ENCODE measurements at places on chromosomes 2 and 18. TPM values are rescaled to one million over a fixed set of nuclear protein-coding genes. Genes with fewer than 3 reads are reported as not detected.

The PRKD3 gene
- 20.4 TPM for total RNA-seq

DNA sequence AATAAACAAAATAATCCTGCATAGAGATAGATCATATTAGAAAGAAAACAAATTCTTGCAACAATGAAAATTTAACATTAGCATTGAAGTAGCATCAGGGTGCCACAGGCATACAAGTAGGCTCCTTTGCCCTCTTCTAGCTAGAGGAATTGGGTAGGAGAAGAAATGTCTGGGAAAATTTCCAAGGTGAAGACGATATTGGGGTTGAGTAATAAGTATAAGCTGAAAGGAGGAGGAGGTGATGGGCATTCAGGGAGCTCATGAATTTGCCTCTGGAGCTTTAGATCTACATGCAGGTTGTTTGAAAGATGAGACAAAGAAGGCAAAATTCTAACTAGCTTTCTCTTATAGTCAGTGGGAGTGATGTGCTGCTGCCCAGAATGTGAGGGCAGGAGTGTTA lies 504.9 kb downstream of the CCDC85A start:
- DNase-seq: no peak

DNA sequence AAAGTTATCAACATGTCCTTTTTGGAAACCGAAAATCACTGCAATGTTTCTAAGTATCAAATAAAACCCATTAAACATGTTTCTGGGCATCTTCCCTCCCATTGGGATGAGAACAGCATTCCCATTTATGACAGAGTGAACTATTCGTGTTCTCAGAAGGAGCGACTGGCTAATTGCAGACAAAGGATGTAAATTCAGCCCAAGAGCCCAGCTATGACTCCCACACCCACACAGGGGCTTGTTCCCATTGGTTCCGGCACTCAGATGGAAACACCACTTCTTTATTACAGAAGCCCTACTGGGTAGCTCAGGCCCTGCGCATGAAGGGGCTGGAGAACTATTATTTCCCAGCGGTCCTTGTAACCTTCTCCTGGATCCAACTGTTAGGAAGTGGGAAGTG lies 16.6 kb upstream of the NPAS2 start:
- DNase-seq: no peak

The SEC11C gene
- total RNA-seq: 15.7 TPM

GRCh38 chr2:132593171-132593570 lies 76.8 kb downstream of the LYPD1 start:
- no peak for DNase-seq

DNA sequence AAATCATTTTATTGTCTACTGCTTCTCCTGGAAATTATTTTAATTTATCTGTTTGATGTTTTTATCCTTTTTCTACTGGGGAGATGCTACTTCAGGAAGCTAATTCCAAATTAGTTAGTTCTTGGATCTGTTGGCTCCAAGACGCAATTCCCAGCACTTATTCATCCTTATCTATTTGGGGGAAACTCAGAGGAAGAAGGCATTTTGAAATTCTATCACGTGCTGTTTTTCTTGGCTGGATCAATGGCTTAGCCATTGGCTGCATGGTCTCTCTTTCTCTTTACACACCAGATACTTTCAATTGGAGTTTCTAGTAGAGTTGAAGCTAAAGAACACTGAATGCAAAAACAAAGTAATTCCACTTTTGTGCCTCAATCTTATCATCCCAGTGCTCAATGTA lies 98.3 kb downstream of the RAPGEF4 start:
- no peak for DNase-seq

DNA sequence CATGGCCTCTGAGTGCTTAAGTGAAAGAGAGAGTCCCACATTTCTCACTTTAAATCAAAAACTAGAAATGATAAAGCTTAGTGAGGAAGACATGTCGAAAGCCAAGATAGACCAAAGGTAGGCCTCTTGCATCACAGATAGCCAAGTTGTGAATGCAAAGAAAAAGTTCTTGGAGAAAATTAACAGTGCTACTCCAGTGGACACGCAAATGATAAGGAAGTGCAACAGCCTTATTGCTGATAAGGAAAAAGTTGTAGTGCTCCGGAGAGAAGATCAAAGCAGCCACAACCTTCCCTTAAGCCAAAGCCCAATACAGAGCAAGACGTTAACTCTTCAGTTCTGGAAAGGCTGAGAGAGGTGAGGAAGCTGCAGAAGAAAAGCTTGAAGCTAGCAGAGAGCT lies 32.1 kb downstream of the PSMD1 start:
- DNase-seq: no peak

The TMEM198 gene
- total RNA-seq: 17.6 TPM

The TRIB2 gene
- total RNA-seq: 14.6 TPM

The NPHP1 gene
- not detected for total RNA-seq

The ASPRV1 gene
- total RNA-seq: 2.4 TPM

GRCh38 chr18:50128506-50129271 lies 66.3 kb downstream of the MYO5B start:
- no peak for DNase-seq

DNA sequence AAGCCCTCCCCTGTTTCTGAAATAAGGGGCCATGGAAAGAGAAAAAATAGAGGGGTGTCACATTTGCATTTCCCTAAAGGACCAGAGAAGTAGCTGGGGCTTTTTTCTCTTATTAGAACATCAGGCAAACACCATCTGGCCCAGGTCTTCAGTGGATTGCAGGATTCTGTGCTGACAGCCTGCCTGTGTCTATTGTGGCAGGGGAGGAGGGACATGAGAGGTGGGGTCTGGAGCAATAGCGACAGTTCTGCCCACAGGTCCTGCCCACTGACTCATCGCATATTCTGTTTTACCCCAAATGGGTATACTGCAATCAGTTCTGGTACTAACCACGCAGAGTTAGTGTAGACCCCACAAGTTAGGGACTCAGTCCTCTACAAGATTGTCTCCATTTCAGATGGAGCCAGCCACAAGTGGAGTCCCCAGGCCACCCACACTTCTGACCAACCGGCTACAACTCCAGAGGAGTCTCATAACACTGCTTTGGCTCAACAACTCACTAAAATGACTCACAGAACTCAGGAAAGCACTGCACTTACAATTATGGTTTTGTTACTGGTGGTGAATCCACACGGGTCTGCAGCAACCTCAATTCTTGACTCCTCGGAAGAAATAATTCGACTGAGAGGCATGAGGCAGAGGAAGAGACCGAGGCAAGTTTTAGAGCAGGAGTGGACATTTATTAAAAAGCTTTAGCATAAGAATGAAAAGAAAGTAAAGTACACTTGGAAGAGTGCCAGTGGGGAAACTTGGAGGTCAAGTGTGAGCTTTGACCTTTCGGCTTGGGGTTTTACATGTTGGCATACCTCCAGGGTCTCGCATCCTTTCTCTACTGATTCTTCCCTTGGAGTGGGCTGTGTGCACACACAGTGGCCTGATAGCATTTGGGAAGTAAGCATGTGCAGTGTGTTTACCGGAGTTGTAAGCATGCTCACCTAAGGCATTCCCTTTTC lies 146.4 kb upstream of the SPATS2L start:
- DNase-seq: no peak

DNA sequence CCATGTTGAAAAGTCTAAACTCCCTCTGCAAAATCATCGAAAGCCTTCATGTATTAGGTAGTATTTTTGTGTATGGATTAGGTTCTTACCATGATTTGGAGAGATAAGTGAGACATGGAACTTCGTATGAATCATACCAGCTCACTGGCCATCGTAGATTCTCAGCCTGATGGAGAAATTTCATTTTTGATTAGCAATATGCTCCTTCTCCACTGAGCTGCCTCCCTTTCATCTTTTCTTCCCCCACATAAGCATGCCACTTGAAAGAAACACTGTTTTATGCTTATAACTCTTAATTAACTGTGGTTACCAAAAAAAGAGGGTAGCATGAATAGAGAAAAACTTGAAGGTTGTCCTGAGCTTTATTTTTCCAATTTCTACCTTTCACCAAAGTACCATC lies 111.9 kb downstream of the NCK2 start:
- no peak for DNase-seq

DNA sequence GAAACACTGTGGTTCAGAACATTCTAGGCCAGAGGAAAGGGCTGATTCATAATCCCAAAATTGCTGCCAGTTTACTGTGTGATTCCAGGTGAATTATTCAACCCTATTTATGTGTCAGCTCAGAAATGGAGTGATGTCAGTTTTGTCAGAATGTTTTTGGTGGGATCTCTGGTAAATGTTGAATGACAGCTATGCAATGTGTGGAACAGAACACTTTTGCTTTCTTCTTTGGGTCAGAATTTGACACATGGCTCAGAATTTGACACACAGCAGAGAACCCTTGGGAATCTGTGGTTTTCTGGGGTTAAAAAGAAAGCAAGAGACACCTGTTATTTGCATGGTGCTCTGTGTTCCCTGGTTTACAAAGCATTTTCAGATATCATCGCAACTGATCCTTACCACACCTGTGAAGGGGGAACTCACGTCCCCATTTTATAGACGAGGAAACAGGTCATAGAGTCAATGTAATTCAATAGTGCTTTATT lies 1.6 kb upstream of the MTA3 start:
- DNase-seq: no peak

- DNase-seq: no peak
These were observed 35.2 kb downstream of the OTOF start for GRCh38 chr2:26442707-26443106.

DNA sequence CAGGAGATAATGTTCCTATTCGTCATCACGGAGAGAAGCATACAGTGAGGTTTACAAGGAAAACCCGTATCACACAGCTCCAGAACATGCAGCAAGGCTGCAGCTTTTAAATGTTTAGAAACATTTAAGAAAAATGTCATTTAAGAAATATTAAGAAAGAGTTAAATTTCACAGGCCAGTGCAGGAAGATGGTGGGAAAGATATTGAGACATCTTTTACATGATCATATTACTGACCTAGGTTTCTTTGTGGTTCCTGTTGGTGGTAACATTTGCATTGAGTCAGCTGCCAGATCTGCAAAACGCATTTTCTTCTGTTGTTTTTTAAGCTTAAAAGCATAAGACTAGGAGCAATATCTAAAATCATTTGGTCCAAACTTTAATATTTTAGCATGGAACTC lies 44.9 kb downstream of the CPO start:
- DNase-seq: no peak

DNA sequence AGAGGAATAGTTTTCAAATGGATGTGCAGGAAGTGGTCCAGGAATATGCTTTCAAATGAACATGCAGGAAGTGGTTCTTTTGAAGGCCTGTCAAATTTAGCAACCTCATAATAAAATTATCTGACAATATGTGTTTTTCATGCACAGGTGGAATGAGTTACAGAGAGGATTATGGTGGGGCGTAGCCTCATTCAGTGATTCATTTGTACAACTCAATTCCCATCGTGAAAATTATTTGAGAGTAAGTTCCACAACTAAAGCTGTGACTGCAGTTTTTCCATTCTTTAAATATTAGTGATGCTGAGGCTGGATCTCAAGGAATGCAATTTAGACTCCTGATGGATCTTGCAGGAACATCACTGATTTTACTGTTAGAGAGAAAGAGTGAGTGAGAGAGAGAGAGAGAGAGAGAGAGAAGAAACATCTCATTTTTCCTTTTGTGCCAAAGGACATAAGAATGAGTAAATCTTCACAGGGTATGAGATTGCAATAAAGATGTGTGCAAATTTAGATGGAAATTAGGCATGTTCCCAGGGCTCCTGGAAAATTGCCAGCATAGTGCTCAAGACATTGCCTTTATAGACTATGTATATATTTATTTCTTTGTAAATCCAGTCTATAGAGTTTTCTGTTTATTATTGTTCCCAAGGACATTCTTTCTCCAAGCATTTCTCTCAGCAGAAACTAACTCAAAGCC lies 394.9 kb upstream of the ZEB2 start:
- DNase-seq: no peak

- no peak for DNase-seq
These were observed 44.2 kb upstream of the FZD5 start for GRCh38 chr2:207813942-207814341.

- no peak for DNase-seq
These were observed 54.0 kb downstream of the ATOH8 start for GRCh38 chr2:85807756-85808155.

DNA sequence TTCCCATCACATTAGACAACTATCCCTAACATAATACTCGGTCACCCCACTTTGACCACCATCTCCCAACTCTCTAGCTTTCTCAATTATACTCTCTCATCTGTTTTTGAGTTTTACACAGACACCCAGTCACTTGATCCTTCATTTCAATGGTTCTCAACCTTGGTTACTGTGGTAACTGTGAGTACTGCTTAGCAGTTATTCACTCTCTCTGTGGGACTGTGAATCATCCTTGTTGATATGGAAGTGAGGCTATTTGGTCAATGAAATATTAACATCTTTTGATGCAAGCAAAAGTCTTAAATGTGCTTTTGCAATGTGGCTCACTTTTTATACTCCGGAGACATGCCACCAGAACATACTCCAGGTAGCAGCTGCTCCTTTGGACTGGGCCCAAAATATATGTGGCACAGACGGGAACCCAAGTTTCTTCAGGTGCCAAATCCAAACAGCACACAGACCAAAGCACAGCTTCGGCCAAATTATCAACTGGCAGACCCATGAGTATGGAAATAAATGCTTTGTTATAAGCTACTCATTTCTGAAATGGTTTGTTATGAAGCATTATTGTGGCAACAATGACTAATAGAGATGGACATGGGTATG lies 75.0 kb upstream of the SLC25A52 start:
- no peak for DNase-seq

The ANTXR1 gene
- total RNA-seq: 32.3 TPM
